ENCODE measurements at places on chromosomes 1 and 21.

GRCh38 chr1:216641669-216642460 lies 81.4 kb downstream of the ESRRG start:
- no peak for DNase-seq

- DNase-seq: no peak
Measured at GRCh38 chr1:171530676-171531075, 45.3 kb downstream of the PRRC2C start.

- DNase-seq: no peak
Measured at GRCh38 chr1:108512239-108513043, 47.5 kb upstream of the EEIG2 start.

- DNase-seq: no peak
Measured at GRCh38 chr1:184859381-184860105, 104.9 kb upstream of the EDEM3 start.

- DNase-seq: no peak
Measured at GRCh38 chr1:50705041-50705440, 255.0 kb downstream of the FAF1 start.

- DNase-seq: no peak
Measured at GRCh38 chr1:17630048-17630830, 90.7 kb downstream of the ARHGEF10L start.

DNA sequence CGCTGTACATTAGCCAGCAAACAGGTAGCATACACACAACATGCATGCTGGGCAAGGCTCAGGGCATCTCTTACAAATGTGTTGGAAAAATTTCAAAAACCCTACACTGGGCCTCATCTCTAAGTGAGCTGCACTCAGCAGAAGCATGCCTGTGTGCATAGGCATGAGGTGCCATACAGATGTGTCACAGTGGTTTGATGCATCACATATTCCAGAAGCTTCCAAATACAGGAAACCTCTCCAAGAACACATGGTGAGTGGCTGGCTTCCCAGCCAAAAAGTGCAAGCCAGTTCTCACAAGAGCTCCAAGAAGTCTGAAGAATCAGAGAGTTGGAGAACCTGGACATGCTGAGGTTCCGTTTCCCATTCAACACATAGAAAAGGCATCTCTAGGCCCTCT lies 58.3 kb downstream of the CD46 start:
- no peak for DNase-seq

GRCh38 chr21:28799926-28800325 lies 192.8 kb downstream of the LTN1 start:
- no peak for DNase-seq

- no peak for DNase-seq
Measured at GRCh38 chr1:114510274-114511031, 550 bp downstream of the TRIM33 start.

- DNase-seq: no peak
Measured at GRCh38 chr1:157682710-157683437, 17.7 kb downstream of the FCRL3 start.

DNA sequence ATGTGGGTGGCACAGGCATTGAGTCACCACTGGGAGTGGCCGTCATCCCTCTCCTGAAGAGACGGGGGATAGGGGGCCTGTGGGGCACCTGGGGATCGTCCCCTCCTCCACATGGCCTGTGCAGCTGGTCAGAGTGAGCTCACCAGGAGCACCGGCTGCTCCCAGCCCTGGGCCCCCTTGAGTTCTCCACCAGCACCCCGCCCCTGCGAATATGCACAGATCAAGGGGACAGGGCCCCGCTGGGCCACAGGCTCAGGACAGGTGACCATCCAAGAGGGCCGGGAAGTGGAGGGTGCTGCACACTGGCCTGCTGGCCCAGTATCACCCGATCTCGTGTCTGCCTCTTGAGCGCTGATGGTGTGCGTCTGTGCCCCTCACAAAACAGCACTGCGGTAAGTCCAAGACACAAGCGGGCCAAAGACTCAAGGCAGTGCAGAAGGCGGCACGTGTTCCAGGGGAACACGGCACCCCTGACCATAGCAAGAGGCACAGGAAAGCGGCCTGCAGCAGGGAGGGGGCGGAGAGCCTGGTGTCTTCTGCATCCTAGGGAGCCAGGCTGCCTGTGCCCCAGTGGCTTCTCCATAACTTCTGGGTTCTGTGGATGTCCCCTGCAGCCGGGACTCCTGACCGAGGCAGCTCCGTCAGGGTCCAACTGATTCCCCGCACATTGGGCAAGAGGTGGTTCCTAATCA lies 18.1 kb upstream of the TSPEAR start:
- DNase-seq: no peak

DNA sequence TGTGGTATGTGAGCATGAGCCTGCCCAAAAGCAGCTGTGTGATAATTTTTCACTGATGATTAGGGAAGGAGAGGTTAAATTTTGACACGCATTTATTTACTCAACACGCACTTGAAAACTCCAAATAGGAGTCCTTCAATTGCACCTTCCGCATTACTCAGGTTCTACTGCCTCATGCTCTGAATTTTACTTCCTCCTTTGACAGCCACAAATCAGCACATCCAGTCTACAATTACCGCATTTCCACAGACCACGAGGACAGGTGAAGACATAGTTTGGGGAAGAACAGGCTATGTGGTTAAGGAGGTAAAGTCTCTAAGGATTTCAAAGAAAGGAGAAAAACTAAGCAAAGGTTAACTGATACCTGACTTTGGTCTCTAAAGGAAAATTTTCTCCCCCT lies 2.6 kb downstream of the CAPN8 start:
- no peak for DNase-seq

DNA sequence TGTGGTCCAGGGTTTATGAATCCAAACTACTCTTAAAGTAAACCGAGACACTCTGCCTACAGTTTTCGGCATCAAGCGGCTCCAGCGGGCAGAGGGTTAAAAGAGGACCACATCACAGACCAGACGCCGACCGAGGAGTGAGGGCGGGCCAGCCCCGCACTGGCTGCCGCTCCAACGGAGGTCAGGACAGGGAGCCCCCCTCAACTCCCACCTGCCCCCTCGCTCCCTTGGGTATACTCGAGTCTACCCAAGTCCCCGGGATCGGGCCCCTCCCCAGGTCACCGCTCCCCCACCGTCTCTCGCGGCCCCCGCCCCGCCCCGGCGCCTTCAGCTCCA lies 312 bp downstream of the ARNT start:
- DNase-seq: peak; percentile 43

GRCh38 chr1:229280037-229280828 lies 9.3 kb downstream of the RAB4A start:
- DNase-seq: no peak

DNA sequence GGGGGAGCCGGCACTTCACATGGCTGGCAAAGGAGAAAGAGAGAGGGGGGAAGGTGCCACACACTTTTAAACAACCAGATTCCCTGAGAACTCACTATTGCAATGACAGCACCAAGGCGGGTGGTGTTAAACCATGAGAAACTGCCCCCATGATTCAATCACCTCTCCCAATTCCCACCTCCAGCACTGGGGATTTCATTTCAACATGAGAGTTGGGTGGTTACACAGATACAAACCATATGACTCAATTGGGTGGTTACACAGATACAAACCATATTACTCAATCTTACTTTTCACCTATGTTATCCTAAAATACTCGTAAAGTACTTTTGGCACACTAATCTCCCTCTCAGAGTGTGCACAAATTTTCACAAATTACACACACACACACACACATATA lies 1097.5 kb upstream of the TMPRSS15 start:
- DNase-seq: no peak

- DNase-seq: no peak
Measured at GRCh38 chr1:899636-900317, 23.9 kb upstream of the SAMD11 start.
